Putamen (tissue), 1 donor: ENCODE measurements at places on chromosomes 11 and 22.
A peak's percentile ranks its signal among the peaks of the same experiment; 100 is the strongest.

DNA sequence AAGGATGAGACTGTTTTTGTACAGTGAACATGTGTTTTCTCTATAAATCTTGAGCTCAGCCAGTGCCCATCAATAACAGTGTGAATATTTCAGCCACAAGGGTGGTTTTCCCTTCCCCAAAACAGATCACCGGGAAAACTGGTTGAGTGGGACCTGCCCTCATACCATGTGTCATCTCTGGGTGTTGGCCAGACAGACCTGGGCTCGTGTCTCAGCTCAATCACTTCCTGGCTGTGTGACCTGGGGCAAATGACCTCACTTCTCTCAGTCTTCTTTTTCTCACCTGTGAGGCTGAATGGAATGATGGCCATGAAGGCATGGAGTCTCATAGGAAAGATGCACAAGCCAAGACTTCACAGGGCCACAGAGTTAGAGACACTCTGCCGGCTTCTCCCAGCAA is 74.7 kb downstream of the COMMD9 start:
- no peak for DNase-seq

DNA sequence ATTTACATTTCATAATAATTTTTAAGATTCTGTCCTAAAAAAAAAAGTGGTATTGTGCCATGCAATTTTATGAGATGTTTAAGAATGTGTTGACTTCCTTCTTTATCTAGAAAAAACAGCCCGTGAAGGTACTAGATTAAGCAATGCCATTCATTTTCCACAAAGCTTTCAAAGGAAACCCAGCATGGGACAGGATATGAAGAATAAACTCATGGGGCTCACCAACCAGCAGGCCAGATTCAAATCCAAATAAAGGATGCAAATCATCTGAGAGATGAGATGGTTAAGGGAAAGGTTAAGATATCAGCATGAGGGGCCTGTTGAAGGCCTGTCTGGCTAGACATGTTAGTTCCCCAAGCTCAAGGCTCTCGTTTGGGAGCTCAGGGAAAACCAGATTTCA is 199.1 kb downstream of the SWAP70 start:
- no peak for DNase-seq

DNA sequence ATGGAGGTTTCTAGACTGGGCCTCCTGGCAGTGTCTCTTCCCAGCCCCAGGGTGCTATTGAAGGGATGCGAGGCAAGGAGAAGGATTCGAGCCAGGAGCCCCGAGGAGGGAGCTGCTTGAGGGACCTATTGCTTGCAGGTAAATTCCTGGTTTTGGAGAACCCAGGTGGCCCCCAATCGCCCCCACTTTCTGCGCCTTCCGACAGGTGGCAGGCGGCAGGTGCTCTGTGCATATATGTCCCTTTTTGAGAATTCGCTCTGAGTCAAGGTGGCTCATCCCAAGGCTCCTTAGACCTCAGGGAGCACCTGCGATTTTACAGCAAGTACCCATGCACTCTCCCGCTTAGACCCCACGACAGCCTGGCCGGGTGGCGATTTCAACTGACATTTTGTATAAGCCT is 40.3 kb upstream of the SHISAL1 start:
- DNase-seq, result no peak

DNA sequence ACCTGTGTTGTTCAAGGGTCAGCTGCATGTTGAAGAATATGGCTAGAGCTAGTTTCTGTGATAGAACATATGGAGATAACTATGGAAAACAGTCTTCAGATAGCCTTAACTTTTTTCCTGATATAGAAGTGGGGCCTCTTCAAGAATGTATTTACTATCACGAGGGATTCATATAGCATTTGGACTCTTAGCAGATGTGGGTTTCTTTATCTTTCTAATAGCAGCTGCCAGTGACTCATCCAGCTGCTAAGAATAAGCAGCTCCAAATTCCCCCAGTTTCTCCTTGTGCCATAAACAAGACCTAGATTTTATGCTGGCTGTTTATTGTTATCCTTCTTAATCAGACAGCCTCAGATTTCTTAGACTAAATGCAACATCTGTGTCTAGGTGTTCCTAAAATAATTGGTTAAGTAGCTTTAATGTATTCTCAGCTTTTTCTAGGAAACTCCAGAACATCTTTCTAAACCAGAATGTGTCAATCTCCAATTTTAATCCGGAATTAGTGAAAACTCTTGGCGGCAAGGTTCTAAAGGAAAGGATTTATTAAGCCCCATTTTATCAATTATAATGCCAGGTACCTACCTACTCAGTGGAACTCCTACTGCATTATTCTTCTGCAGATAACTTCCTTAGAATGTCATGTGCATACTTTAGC is 119.8 kb downstream of the CSTPP1 start:
- peak; percentile 23 for DNase-seq

GRCh38 chr22:50087646-50088045 is 2.2 kb upstream of the MOV10L1 start:
- no peak for DNase-seq

- DNase-seq, result no peak
These were observed 287.3 kb upstream of the DDI1 start for GRCh38 chr11:103749158-103749557.
